ENCODE measurements at places on chromosomes 6 and 20.

DNA sequence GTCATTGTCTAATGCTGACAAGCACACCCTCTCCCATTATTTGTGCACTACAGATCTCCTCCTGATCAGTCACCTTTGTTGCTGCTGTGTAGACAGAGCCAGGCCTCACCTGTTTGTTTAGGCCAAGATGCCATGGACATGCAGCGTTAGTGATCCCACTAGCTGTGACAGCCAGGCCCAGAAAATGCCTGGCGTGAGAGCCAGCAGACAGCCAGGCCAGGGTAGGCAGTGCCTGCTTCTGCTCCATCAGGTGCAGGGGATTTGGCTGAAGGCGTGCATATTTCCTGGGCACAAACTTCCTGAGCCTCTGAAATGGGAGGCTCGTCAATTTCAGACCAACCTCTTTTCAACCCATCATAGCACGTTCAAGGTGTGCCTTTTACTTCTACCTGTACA, 27.3 kb downstream of the MANBAL start:
- no peak for DNase-seq

DNA sequence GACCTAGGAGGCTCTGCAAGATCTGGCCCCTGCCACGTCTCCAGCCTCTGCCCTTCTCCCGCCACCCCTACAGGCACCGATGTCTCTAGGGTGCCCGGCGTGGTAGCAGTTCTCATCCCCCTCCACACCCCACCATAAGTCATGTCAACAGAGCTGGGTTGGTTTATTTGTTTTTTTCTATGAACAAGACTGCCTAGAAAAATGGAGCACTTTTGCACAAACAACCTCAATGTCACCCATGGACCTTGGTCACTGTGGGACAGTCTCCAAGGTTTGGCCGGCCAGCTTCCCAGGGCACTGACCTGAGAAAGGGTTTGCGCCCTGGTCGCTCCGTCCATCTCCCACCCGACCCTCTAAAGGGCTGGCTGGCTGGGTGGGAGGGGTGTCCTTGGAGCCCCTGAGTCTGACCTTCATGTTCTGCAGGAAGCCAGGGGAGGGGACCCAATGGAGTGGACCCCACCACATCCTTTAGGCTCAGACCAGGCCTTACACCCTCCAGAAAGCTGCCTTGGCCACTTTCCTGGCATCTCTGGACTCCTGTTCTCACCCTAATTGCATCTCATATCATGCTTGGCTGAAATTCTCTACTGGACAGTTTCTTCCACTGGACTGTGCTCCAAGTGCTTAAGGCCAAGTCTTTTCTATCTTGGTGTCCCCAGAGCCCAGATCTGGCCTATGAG, 104.8 kb upstream of the PTPN1 start:
- DNase-seq: no peak

- DNase-seq: no peak
Measured at GRCh38 chr20:7627734-7628663, 312.3 kb downstream of the HAO1 start.

GRCh38 chr6:157063176-157063905, 260.0 kb downstream of the TMEM242 start:
- no peak for DNase-seq

GRCh38 chr6:137724018-137724403, 143.0 kb upstream of the TNFAIP3 start:
- no peak for DNase-seq

DNA sequence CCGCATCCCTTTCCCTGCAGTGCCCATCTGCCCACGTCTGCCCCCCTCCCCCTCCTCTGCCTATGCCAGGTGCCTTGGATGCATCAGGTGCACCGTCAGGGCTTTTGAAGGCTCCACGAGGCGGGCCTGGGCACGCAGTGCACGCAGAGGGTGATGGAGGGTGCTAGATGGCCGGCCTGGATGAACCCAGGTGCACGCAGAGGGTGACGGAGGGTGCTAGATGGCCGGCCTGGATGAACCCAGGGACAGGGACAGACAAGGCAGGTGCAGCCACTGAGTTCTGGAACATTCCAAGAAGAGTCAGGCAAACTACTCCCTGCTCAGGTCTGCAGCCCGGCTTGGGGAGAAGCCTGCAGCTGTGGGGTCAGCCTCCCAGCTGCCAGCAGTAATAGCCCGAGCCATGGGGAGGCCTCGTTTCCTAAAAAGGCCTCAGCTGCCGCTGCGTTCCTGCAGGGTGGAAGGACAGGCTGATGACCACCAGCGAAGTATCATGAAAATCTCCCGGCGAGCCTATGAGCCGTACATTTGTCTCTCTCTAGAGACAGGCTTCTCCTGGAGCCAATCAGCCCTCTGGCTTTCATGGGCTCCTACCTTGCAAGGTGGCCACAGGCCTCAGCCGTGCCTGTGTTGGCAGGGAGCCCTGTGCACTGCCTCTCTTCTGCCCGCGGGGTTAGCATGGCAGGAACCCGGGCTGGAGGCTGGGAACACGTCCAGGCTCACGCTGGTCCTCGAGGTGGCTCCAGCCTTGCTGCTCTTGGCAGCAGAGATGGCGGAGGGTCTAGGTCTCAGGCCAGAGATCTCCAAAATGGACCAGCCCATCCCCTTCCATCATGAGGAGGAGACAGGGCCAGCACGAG, 29.6 kb downstream of the NTSR1 start:
- peak; percentile 64 for DNase-seq

GRCh38 chr20:34365765-34366213, 2.7 kb downstream of the ITCH start:
- DNase-seq: no peak

- no peak for DNase-seq
Measured at GRCh38 chr6:82076916-82077315, 170.6 kb downstream of the IBTK start.

DNA sequence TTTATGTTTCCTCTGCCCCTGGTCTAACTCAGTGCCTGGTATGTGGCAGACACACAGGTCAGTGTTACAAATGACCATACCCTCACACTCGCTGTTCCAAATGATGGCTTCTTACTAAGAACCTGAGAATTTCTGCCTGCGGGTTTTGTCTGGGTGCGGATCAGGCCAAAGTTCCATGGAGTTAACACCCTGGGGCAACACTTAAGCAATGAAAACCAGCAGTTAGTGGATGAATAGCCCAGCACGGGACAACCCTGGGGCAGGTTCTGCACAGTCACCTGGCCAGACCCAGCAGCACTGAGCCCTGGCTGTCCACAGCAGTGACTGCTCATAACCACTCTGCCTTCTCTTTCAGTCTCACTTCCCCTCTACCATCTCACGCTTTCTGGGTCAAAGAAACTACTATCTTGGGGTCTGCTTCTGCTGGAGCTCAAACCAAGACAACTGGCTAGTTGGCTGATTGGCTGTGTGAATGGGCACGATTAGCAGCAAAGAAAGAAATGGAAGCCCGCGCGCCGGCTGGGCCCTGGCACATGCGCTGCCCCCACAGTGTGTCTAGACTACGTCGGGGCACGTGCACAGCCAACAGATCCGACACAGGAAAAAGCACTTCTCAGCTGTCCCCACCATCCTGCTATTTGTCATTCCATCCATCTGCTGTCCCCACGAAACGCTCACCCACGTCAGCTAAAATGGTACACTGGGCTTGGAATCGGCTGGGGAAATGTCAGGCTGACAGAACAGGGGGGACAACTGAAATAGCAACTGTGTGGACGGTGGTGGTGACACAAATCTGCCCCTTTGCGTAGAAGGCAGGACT, 36.6 kb downstream of the MGME1 start:
- no peak for DNase-seq

DNA sequence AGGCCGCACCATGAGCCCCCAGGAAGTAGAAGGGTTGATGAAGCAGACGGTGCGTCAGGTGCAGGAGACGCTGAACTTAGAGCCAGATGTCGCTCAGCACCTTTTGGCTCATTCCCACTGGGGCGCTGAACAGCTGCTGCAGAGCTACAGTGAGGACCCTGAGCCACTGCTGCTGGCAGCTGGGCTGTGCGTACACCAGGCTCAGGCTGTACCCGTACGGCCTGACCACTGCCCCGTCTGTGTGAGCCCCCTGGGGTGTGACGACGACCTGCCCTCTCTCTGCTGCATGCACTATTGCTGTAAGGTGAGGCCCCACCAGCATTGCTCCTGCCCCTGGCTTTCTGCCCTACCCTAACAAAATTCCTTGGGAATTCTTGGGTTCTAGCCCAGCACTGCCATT, 13.1 kb downstream of the DNPH1 start:
- DNase-seq: no peak

DNA sequence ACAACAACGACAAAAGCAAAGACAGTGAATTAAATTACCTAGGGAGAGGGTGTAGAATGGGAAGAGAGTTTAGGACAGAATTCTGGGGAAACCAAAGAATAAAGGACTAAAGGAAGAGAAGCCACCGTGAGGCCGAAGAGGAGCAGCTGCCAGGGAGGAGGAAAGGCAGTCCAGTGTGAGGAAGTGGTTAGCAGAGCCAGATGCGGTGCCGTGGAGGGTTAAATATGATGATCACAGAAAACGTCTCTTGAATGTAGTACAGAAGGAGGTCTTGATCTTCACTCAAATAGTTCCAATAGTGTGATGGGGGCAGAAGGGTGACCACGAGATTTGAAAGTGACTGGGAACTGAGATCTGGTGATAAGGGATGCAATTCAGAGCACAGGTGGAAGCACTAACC, 67.7 kb downstream of the TMEM244 start:
- DNase-seq: no peak

DNA sequence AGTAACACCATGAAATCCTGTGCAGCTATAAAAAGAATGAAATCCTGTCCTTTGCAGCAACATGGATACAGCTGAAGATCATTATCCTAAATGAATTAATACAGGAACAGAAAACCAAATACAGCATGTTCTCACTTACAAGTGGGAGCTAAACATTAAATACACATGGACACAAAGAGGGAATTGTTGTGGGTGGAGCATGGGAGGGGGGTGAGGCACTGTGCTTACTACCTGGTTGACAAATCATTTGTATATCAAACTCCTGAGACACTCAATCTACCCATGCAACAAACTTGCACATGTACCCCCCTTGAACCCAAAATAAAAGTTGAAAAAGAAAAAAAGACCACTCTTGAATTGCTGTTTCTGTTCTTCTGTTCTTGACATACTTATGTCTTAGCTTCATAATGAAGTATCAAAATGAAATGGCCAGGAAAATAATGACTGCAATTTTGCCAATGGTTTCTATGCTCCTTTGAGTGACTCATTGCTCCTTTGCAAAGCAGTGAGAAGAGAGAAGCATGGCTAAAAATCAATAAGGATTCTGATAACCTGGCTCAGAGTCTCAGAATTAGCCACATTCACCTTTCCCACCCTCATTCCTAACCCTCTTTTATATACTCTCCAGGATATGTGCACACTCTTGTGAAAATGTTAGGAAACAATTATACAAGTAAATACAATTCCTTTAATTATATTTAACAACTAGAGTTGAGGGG, 71.0 kb downstream of the CYP39A1 start:
- no peak for DNase-seq

DNA sequence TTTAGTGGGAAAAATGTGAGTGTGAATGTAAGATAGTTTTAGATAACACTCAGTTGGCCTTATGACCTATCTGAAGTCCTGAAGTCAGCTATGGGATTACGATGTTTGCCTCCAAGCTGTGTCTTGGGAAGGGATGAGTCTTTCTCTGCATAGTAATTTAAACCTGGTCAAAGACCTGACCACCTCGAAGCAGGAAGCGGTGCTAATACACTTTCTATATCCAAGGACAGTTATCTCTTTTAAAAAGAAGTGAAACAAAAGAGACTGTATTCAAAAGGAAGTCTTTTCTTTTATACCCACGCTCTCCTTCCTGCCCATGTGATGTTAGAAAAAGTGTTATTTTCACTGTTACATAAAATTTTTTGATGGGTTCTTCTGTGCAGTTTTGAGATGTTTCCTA, 94.9 kb downstream of the JARID2 start:
- DNase-seq: no peak

- no peak for DNase-seq
Measured at GRCh38 chr6:159098636-159099106, 53.9 kb upstream of the TAGAP start.

GRCh38 chr6:43942616-43943015, 172.6 kb downstream of the VEGFA start:
- DNase-seq: no peak

DNA sequence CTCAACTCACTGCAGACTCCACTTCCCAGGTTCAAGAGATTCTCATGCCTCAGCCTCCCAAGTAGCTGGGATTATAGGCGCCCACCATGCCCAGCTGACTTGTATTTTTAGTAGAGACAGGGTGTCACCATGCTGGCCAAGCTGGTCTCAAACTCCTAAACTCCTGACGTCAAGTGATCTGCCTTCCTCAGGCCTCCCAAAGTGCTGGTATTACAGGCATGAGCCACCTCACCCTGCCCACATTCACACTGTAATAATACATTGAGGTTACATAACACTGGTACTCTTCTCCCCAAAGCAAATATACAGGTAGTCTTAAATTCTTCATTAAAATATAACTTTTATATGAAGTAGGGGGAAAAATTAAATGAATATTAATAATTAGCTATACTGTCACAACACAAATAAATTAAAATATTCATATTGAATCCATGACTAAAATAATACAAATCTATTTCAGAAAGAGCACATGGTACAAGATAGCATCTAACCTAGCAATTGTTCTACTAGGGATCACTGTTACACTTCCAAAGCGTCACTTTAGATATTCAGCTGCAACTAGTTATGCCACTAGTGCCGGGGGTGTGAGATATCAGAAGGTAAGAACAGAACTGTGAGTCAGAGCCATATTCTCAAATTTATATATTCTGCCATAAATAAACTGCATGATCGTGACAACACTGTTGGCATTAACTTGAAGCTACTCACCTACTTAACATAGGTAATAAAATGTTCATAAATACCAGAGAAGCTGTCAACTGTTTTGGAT, 169.1 kb upstream of the SHLD1 start:
- DNase-seq: no peak

- DNase-seq: no peak
Measured at GRCh38 chr6:15359335-15359862, 113.5 kb downstream of the JARID2 start.

GRCh38 chr20:33621717-33622400, 40.3 kb upstream of the C20orf144 start:
- no peak for DNase-seq

GRCh38 chr20:58571693-58572427, 56.7 kb upstream of the APCDD1L start:
- no peak for DNase-seq

GRCh38 chr6:159468994-159469393, 224.0 kb downstream of the SOD2 start:
- no peak for DNase-seq

GRCh38 chr20:58340853-58341252, 31.3 kb downstream of the RAB22A start:
- DNase-seq: no peak

- no peak for DNase-seq
Measured at GRCh38 chr6:27782748-27783147, 129.4 kb downstream of the OR2B2 start.
